ENCODE measurements at places on chromosomes 4 and X.

DNA sequence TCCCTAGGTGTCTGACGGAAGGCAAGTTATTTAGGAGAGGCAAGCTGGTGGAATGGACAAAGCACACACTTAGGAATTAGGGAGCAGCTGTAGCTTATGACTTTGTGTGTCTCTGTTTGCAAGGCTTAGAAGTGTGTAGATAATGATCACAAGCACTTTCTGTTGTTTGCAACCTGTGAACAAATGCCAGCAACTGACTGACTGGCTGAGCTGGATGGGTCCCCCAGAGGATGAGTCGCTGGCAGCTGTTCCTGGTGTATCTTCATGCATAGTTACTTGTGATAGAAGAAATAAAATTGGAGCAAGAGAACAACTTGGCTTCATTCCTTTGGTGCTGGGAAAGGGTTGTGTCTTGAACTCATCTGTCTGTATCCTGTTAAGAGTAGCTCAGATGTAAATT is 64.2 kb upstream of the BEND4 start:
- no peak overlapping the region for H3K4me3 ChIP-seq
- no peaks in the 10 kb centered on the region for H3K36me3 ChIP-seq
- H3K4me1 ChIP-seq: no peaks in the 10 kb centered on the region
- DNase-seq: no peak

GRCh38 chr4:127419431-127419830 is 213.3 kb upstream of the INTU start:
- no peak for DNase-seq
- H3K27ac ChIP-seq: no peak overlapping the region
- H3K4me3 ChIP-seq: no peak overlapping the region
- H3K36me3 ChIP-seq: no peaks in the 10 kb centered on the region
- H3K27me3 ChIP-seq: no peaks in the 10 kb centered on the region

DNA sequence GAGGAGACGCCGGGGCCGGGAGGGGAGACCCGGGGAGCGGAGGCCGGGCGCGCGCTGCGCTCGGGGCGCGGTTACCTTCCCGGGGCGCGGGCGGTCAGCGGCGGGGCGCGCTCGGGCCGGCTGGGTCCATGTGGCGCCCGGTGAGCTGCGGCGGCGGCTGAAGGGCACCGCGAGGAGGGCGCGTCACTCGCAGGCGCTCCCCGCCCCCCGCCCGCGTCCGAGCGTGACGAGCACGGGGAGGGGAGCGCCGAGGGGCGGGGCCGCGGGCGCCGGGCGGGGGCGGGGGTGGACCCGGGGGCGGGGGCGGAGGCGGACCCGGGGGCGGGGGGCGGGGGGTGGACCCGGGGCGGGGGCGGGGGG is at the start of gene CPLX1:
CPLX1 (minus strand) TSS at position 159 of the 360 bp plus-strand sequence. CDS start 1,607 bp downstream, outside the sequence.
- no peaks in the 10 kb centered on the region for H3K36me3 ChIP-seq
- peaks cover 12% of the 10 kb centered on the region for H3K4me1 ChIP-seq
- no peaks in the 10 kb centered on the region for H3K27me3 ChIP-seq
- H3K4me3 ChIP-seq: peak within 1 kb of the TSS; percentile 51
- DNase-seq: peak; percentile 46
- no peak within 1 kb of the TSS for H3K27ac ChIP-seq

DNA sequence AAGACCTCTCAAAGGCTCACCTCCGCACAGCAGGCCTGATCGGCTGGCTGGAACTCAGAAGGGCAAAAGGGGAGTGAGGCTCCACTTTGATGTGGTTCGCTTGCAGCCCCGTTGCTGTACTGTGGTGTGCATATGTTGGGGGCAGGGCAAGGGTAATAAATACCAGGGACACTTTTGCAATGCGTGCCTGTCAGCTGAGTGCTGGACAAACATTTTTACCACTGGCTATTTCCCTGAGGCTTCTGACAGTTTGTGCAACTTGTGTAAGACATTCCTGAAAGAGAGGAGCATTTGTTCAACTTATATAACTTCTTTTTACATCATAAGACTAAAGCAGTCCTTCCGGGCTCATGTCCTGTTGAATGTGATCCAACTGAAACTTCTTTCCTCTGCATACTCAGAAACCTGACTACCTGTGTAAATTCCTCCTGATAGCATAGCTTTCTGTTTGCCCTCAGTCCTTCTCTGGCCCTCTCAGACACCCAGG is 82.3 kb downstream of the SPRY1 start:
- no peaks in the 10 kb centered on the region for H3K36me3 ChIP-seq
- no peak overlapping the region for H3K4me3 ChIP-seq
- no peaks in the 10 kb centered on the region for H3K4me1 ChIP-seq
- H3K27ac ChIP-seq: no peak overlapping the region

GRCh38 chr4:123826896-123827295 is 430.3 kb downstream of the SPRY1 start:
- H3K4me3 ChIP-seq: no peak overlapping the region
- no peaks in the 10 kb centered on the region for H3K4me1 ChIP-seq
- DNase-seq: no peak
- no peak overlapping the region for H3K27ac ChIP-seq
- no peaks in the 10 kb centered on the region for H3K27me3 ChIP-seq

GRCh38 chr4:130545171-130545570 is 1449.2 kb downstream of the C4orf33 start:
- H3K4me3 ChIP-seq: no peak overlapping the region
- no peaks in the 10 kb centered on the region for H3K27me3 ChIP-seq
- H3K36me3 ChIP-seq: no peaks in the 10 kb centered on the region
- no peak for DNase-seq
- no peak overlapping the region for H3K27ac ChIP-seq
- H3K4me1 ChIP-seq: no peaks in the 10 kb centered on the region

DNA sequence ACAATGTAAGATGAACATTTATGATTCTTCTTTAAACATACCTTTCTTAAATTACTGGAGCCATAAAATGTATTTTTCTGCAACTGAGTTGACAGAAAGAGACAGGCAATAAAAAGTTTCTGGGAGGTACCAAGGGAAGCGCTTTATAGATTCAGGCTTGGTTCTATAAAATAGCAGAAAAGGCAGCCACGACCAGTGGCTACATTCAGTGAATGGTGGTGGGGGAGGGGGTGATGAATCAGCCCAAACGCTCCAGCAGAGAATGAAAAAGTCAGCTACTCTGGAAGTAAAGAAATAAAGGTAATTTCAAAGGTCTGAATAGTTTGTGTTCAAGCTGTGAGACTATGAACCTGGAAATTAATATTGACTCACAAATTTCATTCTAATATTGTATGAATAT is 456.1 kb downstream of the KCTD8 start:
- no peak for DNase-seq
- no peaks in the 10 kb centered on the region for H3K36me3 ChIP-seq
- H3K4me3 ChIP-seq: no peak overlapping the region
- no peaks in the 10 kb centered on the region for H3K4me1 ChIP-seq

- DNase-seq: no peak
- H3K27ac ChIP-seq: no peak overlapping the region
- no peaks in the 10 kb centered on the region for H3K27me3 ChIP-seq
- H3K4me1 ChIP-seq: no peaks in the 10 kb centered on the region
Observed at GRCh38 chr4:7121866-7122653, 54.2 kb upstream of the GRPEL1 start.

- H3K27ac ChIP-seq: no peak overlapping the region
- H3K4me3 ChIP-seq: no peak overlapping the region
- no peaks in the 10 kb centered on the region for H3K4me1 ChIP-seq
- DNase-seq: no peak
- H3K27me3 ChIP-seq: no peaks in the 10 kb centered on the region
Observed at GRCh38 chr4:86947501-86948120, 12.8 kb downstream of the AFF1 start.

- H3K27me3 ChIP-seq: no peaks in the 10 kb centered on the region
- H3K4me1 ChIP-seq: no peaks in the 10 kb centered on the region
- no peaks in the 10 kb centered on the region for H3K36me3 ChIP-seq
- DNase-seq: no peak
Observed at GRCh38 chr4:74822603-74823002, 28.3 kb upstream of the BTC start.

- no peak overlapping the region for H3K27ac ChIP-seq
- no peak for DNase-seq
- no peaks in the 10 kb centered on the region for H3K36me3 ChIP-seq
- H3K4me3 ChIP-seq: no peak overlapping the region
- H3K27me3 ChIP-seq: no peaks in the 10 kb centered on the region
- no peaks in the 10 kb centered on the region for H3K4me1 ChIP-seq
Observed at GRCh38 chr4:99383833-99384392, 31.4 kb upstream of the ADH1C start.

DNA sequence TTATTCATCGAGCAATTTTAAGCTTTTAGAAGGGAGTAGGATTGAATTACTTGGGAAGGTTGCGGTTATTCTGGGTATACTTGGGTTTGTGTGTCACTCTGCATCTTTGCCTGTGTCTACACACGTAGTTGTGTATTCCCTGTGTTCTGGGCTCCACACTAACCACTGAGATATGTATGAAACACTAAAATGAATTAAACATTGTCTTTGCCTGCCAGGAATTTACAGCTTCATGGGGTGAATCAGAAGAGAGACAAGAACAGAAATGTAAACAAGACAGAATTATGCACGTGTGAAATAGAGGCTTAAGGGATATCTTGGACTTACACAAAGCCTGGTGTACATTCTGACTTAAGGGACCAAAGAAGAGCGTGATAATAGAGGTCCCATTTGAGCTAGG is 228.5 kb downstream of the AFF2 start:
- DNase-seq: no peak
- no peaks in the 10 kb centered on the region for H3K27me3 ChIP-seq
- no peaks in the 10 kb centered on the region for H3K36me3 ChIP-seq
- no peak overlapping the region for H3K27ac ChIP-seq
- H3K4me3 ChIP-seq: no peak overlapping the region

DNA sequence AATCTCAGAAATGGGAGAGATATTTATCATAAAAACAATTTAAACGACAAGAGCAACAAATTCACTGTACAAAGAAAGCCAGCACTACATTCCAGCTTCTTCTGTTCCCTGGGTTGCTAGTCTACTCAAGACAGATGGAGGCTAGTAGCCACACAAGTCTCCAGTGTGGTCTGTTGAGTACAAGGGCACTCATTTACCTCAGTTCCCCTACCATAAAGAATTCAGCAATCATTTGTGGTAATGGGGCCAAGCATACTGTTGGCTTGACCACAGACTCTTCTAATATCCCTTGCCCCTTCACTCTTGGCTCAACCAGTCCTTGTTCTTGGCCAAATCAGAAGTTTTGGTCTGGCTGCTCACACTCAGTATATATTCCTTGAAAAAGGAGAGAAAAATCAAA is 212.3 kb downstream of the COX18 start:
- H3K4me1 ChIP-seq: no peaks in the 10 kb centered on the region
- H3K27me3 ChIP-seq: no peaks in the 10 kb centered on the region
- H3K36me3 ChIP-seq: no peaks in the 10 kb centered on the region
- no peak for DNase-seq
- no peak overlapping the region for H3K4me3 ChIP-seq

DNA sequence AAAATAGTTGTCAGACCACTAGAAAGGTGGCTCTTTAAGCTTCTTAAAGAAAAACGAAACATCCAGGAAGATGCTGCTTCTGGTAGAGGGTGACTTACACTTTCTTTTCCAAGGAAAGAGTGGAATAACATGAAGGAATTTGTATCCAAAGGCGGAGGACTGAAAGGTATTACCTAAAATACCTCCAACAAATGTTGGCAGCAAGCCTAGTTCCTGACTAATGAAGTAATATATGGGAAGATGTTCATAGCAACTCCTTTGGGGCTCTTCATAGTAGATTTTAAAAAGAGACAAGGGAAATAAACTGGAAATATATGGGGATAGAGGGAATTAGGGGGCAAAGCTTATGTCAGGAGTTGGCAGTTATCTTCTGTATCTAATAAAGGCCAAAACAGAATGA is 116.2 kb downstream of the AASDH start:
- H3K27me3 ChIP-seq: no peaks in the 10 kb centered on the region
- H3K27ac ChIP-seq: peak overlapping the region; percentile 85
- H3K4me3 ChIP-seq: no peak overlapping the region
- no peaks in the 10 kb centered on the region for H3K36me3 ChIP-seq
- DNase-seq: no peak

DNA sequence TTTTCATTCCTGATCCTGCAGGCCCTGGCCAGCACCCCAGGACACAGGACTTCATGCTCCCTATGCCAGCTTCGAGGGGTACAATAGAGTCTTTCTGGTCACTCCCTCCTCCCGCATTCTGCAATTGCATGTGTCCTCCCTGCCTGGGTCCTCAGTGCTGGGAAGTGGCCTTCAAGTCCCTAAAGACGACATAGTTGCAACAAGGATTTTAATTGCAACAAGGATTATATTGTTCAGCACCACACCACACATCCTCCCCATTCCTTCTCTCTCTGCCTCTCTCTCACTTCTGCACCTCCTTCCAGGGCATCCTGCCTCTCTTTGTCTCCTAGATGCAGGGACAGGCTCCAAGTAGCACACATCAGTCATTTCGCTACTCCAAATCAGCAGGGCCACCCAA is 25.5 kb downstream of the SCD5 start:
- H3K27me3 ChIP-seq: no peaks in the 10 kb centered on the region
- H3K36me3 ChIP-seq: no peaks in the 10 kb centered on the region
- no peak for DNase-seq
- no peak overlapping the region for H3K27ac ChIP-seq
- no peaks in the 10 kb centered on the region for H3K4me1 ChIP-seq

GRCh38 chr4:44121210-44121609 is 327.4 kb downstream of the KCTD8 start:
- no peak overlapping the region for H3K4me3 ChIP-seq
- no peaks in the 10 kb centered on the region for H3K36me3 ChIP-seq
- DNase-seq: no peak
- no peaks in the 10 kb centered on the region for H3K27me3 ChIP-seq
- no peak overlapping the region for H3K27ac ChIP-seq

DNA sequence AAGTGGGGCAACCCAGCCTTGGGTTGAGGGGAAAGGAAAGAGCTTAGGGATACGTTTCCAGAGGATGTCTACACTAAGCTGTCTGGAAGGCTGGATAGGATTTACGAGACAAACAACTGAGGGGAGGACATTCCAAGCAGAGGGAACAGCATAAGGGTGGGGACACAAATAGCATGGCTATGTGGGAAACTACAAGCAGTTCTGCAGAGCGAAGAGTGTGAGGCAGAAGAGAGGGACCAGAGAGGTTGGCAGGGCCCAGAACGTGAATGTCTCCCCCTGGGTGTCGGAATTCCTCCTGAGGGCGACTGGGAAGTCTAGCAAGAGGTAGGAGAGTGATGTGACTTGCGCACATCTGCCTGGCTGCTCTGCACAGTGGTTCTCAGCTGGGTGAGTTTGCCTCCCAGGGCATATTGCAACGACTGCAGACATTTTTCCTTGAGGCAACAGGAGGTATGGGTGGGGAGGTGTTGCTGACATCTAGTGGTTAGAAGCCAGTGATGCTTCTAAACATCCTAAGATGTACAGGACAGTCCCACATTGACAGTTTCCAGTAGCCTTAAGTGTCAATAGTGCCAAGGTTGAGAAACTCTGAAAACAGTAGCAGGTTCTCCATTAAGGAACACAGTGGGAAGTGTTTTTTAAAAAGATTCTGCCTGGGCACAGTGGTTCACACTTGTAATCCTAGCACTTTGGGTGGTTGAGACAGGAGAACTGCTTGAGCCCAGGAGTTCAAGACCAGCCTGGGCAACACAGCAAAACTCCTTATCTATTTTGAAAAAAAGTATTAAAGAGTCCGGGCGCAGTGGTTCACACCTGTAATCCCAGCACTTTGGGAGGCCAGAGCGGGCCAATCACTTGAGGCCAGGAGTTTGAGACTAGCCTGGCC is 9.2 kb downstream of the NDUFA1 start:
- DNase-seq: no peak
- H3K4me1 ChIP-seq: no peaks in the 10 kb centered on the region
- H3K27me3 ChIP-seq: no peaks in the 10 kb centered on the region
- H3K4me3 ChIP-seq: no peak overlapping the region

GRCh38 chr4:38673130-38673978 is 9.4 kb downstream of the KLF3 start:
- DNase-seq: no peak
- peaks cover 4% of the 10 kb centered on the region for H3K4me1 ChIP-seq
- H3K4me3 ChIP-seq: no peak overlapping the region

All from Peyer's patch (tissue), 4 donors.